Myometrial cell (primary cell): ENCODE measurements at places on chromosomes 13 and 19. TPM values are rescaled to one million over a fixed set of nuclear protein-coding genes. Genes with fewer than 3 reads are reported as not detected.

The LCP1 gene
- 0.29 and 1.2 TPM in 2 replicates for total RNA-seq

The SMIM7 gene
- 85.8 and 144 TPM in 2 replicates for total RNA-seq

The ARHGEF1 gene
- total RNA-seq: 63.7 and 69.3 TPM in 2 replicates

The SERTM1 gene
- not detected in 2 replicates for total RNA-seq

The VN1R4 gene
- total RNA-seq: not detected in 2 replicates

The RGCC gene
- 60.3 and 108 TPM in 2 replicates for total RNA-seq

The CEACAM8 gene
- total RNA-seq: not detected in 2 replicates
